Large intestine (tissue), 12 donors: ENCODE measurements at places on chromosomes 5 and 9. TPM values are rescaled to one million over a fixed set of nuclear protein-coding genes. Genes with fewer than 3 reads are reported as not detected.

The NSG2 gene
- 22.6 TPM for polyA plus RNA-seq

The GRM6 gene
- 0.70 TPM for polyA plus RNA-seq

The POU5F2 gene
- 0.03 TPM for polyA plus RNA-seq

The ADGRD2 gene
- polyA plus RNA-seq: not detected

DNA sequence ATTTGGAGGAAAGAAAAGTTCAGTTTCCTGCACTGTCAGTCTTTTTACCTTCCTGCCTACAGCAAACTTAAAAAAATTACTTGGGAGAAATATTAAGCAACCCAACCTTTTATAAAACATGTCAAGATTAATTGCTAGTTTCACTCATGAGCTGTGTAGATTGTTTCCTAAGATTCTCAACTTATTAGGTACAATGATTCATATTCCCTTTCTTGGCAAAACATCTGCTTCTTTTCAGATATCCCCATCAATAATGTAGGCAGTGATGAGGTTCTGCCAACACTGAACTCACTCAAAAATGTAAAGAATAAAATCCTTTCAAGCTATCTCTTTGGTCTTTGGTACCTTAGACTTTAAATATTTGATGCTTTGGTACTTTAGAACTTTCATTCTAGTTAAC is 56.0 kb downstream of the ISL1 start:
- DNase-seq: no peak

- no peak for DNase-seq
Measured at GRCh38 chr5:170078458-170078857, 27.2 kb upstream of the FOXI1 start.

DNA sequence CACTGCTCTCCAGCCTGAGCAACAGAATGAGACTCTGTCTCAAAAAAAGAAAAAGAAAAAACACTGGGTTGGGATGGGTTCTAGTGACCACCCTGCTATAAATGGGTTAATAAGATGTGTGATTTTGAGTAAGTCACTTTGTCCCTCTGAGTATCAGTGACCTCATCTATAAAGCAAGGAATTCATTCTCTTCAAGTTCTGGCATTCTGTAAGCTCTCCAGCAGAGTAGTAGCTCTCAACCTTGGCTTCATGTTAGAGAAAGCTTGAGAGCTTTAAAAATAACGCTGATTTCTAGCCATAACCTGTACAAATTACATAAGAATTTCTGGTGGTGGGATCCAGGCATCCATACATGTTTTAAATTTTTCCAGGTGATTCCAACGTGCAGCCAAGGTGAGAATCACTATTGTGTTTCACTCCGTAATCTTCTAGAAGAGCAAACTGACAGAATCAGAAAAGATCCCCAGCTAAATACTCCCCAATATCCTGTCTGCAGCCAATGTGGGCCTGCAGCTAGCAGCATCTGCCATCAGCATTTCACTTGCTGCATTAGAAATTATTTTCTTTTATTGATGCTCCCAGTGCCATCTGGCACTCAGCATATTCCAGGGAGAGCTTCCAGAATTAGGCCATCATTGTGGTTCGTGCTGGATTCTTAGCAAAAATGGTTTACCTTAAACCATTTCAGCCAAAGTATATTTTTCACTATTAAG is 109.4 kb downstream of the FEM1C start:
- DNase-seq: no peak

GRCh38 chr9:84228130-84228720 is 112.3 kb downstream of the SLC28A3 start:
- no peak for DNase-seq

DNA sequence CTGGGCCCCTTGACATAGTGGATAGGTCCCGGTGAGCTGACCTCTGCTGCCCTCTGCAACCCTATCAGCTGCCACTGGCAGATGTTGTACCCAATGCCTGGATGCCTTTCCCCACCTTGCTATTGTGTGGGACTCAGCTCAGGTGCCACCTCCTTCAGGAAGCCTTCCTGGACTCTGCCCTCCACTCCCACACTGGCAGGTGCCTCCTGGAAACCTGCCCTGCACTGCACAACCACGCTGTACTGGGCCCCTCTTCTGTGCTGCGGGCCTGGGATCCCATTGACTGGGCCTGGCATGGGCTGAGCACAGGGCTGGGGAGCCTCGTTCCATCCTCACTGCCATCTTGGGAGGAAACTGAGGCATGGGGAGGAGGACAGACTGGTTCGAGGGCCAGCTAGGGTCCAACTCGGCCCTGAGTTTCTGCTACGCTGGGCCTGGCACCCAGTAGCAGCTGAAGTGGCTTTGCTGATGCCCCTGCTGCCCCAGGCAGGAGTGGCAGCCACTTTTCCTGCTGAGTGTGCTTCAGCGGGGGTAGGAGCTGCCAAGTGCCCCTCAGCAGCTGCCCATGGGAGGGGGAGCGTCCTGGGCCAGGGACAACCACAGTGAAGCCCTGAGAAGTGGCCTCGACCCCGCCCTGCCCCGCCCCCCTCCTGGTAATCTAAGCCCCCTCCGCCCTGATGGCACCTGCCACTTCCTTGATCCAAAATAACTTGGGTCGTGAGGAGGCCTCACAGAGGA is 1.3 kb downstream of the AK1 start:
- no peak for DNase-seq

DNA sequence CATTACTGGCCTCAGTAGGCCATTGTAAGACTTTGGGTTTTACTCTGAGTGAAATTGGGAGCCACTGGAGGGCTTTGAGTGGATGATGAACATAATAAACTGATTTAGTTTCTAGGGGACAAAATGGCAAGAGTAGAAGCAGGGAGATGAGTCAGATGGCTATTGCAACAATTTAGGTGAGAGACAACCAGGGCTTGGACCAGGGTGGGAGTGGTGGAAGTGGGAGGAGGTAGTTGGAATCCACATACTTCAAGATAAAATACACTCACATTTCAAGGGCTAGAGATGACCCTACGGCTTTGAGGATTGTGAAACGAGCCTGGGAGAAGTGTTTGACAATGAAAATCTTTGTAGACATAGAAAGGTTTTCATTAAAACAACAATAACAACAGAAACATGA is 136.3 kb downstream of the ACTBL2 start:
- no peak for DNase-seq
